ENCODE measurements at places on chromosomes 7 and 10.

- DNase-seq, result no peak
These were observed 4.9 kb upstream of the KAT6B start for GRCh38 chr10:74821501-74821900.

DNA sequence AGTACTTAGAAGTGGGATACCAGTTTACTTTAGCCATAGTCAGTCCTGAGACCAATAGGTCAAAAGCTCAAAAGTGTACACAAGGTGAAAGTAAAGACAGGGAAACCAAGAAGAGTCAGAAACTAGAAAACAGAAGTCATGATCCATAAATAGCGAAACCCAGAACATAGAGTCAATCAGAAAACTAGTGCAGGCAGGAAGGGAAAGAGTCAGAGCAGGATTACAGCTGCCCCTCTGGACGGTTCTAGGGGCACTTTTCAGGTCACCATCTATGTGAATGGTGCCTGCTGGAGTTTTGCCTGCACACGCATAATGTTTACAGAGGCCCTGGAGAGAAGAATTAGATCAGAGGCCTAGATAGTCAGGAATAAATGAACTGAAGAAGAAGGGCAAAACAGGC, 22.4 kb upstream of the DMTF1 start:
- DNase-seq, result no peak

DNA sequence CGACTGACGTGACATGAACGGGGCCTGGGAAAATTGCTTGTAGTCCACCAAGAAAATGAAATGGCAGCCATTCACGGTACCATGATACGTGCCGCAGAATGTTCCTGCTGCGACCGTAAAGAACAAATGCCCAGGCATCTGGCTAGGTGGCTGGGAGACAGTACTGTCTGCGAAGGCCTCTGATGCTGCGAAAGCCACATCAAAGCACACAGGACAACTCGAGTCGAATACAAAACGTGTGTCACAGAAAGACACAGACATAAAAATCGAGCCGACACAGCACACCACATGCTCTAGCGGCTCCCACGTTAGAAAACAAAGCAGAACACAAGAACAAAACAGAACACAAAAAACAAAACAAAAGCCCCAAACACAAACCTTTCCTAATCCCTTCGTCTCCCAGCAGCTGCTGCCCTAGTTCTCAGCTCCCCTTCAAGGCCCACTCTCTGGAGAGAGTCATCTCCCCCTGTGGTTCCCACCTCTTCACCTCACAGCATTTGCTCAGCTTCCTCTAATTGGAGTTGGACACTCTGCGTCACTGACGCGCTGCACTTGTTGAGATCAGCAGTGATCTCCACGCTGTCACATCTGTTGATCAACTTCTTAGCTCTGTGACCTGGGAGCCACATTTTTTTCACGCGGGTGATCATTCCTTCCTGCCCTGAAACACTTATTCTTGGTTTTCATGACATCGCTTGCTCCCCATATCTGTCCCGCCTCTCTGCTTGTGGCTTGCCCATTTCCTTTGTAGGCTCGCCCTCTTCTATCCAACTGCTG, 112.2 kb downstream of the CLEC2L start:
- no peak for DNase-seq

GRCh38 chr7:44980393-44981034, 1.7 kb upstream of the MYO1G start:
- DNase-seq, result no peak

- DNase-seq, result no peak
These were observed 22.4 kb downstream of the RHOBTB1 start for GRCh38 chr10:60921633-60922032.

DNA sequence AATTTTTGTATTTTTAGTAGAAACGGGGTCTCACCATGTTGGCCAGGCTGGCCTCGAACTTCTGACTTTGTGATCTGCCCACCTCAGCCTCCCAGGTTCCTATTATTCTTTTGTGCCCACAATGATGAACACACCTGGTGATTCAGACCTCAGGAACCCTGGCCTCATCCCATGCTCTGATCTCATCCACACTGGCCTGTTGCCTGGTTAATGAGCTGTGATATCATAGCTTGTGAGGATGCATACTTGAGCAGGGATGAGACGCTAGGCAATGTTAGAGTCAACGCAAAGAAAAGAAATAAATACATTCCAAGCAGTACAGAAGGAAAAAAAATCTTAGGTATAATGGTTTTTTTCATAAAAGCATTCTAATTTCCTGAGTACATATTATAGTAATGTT, 82.4 kb upstream of the RNF32 start:
- DNase-seq, result no peak

DNA sequence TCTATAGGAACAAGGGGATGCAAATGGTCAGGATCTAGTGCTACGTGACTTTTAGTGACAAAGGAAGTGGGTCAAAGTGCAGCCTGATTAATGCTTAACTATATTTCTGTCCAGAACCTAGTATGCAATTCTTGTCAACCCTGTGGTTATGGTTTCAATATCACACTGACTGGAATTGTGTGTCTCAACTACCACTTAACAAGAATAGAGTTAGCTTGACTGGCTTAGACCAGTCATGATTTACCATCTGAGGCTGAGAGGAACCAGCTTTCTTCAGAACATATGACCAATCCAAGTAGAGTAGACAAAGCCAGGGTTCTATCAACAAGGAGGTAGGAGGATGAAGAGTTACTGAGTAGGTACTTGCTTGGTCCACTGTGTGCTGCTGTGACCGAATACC, 54.4 kb downstream of the MYPN start:
- DNase-seq, result no peak

GRCh38 chr7:24842029-24842428, 84.8 kb upstream of the GSDME start:
- no peak for DNase-seq

GRCh38 chr10:58467931-58468635, 44.6 kb upstream of the BICC1 start:
- no peak for DNase-seq
